ENCODE measurements at places on chromosomes 4 and X.

- no peak for DNase-seq
Observed at GRCh38 chrX:101408532-101408841, 465 bp downstream of the HNRNPH2 start.

DNA sequence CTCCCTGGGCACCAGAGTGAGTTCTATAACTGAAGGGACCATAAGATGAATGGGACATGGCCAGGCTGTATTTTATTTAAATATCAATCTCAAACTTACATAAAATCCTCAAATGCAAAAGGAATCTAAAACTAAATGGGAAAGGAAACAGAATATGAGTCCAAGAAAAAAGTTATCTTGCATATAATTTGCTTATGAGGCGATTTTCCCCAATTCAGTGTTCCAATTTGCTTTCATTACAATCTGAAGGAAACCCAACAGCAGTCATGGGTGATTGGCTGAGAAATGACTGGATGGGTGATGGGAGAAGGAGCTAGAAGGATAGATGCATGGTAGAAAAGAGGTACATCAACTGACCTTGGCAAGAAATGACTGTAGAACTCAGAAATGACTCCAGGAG is 511.3 kb upstream of the TENM3 start:
- no peak for DNase-seq

GRCh38 chr4:5752376-5753184 is 41.6 kb downstream of the EVC start:
- no peak for DNase-seq

DNA sequence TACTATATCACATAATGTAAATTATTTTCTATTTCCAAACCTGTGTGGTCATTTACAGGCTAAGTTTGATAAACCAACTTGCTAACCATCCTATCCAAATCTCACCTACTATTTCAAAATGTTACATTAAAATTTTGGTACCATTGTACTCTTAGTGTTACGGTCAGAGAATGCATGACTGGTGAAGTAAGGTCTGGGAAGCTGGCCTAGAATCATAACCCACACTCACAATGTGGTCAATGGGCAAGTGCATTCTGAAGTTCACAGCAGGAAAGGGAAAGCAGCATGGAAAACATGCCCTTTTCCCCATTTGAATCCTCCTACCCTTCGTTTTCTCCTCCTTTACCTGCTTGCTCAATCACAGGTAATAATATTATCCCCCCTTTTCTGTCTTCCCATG is 54.4 kb downstream of the PPP3CA start:
- DNase-seq = no peak

- no peak for DNase-seq
Observed at GRCh38 chrX:1397441-1398270, 5.7 kb upstream of the SLC25A6 start.

DNA sequence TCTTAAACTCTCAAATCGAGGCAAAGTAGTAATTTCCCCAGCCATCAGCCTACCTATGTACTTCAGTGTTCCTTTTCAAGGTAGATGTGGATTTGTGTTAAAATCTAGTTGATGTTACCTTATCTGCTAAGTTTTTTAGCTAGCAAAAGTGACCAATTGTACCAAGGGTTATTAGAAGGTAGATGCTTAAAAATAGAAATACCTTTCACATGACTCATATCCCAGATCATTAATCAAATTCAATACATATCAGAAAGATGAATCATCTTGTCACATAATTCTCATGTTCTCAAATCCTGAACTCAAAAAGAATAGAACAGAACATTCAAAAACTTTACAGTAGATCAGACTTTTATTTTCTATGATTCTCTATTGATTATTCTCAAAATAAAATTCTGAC is 3.5 kb downstream of the ENAM start:
- DNase-seq = no peak

DNA sequence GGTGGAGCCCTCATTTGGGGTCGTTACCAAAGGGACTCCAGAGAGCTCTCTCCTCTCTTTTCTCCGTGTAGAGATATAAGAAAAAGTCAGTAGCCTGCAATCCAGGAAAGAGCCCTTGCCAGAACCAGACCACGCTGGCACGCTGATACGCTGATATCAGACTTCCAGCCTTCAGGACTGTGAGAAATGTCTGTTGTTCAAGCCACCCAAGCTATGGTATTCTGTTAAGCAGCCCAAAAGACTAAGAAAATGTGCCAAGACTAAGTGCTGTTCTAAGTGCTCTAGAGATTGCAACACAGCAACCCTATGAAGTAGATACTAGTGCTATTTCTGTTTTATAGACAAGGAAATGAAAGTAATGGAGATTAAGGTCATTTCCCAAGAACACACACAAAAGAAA is 205.7 kb downstream of the CAMK2D start:
- DNase-seq = no peak

DNA sequence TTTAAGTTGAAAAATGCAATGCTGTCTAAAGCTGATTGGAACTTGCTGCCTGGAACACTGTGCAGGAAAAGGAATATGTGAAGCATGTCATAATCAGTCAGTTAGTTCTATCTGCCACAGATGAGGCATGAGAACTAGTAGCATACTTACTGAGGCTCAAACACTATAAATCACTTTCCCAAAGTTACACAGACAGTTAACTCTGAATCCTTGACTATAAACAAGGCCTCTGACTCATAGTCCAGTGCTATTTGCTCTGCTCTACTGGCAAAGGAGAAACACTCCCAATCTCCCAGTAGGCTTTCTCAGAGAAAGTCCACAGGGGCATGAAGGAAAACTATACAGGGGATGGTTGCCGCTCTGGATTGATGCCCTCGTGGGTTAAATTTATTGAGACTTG is 2078.4 kb upstream of the TENM3 start:
- no peak for DNase-seq

DNA sequence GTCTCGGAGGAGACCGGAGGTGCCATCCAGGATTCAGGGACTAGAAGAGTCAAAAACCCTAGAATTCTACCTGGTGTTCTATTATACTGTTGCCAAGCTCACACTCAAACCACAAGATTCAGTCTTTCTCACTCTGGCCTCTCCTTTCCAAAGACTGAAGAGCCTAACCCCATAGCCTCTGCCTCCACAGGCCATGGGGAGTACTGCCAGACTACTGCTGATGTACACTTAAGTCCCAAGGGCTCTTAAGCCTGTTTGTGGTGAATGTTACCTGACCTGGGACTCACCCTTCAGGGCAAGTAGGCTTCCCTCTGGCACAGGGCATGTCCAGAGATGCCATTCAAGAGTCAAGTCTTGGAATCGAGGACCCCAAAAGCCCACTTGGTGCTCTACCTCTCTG is 58.9 kb upstream of the IRS4 start:
- no peak for DNase-seq

- DNase-seq = no peak
Observed at GRCh38 chr4:102341201-102341600, 4.1 kb downstream of the SLC39A8 start.

GRCh38 chr4:38623260-38623659 is 40.7 kb upstream of the KLF3 start:
- no peak for DNase-seq

GRCh38 chrX:138859421-138859820 is 147.9 kb upstream of the FGF13 start:
- DNase-seq = no peak

DNA sequence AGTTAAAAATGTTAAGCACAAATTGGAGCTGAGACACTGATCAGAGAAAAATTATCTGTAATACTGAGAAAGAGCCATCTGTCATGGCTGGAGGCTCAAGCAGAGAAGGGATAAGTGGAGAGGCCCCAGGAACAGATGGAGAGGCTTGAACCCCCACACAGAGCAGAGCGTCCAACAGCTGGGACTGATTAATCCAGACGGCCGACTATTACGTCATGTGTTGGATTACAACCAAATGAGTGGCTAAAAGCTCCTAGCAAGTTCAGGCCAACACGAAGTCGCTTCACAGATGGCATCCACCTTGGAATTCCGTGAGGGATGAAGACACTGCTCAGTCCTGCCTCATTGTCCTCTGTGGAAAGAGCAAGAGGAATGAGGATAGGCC is 57.7 kb upstream of the ATXN3L start:
- DNase-seq = no peak

DNA sequence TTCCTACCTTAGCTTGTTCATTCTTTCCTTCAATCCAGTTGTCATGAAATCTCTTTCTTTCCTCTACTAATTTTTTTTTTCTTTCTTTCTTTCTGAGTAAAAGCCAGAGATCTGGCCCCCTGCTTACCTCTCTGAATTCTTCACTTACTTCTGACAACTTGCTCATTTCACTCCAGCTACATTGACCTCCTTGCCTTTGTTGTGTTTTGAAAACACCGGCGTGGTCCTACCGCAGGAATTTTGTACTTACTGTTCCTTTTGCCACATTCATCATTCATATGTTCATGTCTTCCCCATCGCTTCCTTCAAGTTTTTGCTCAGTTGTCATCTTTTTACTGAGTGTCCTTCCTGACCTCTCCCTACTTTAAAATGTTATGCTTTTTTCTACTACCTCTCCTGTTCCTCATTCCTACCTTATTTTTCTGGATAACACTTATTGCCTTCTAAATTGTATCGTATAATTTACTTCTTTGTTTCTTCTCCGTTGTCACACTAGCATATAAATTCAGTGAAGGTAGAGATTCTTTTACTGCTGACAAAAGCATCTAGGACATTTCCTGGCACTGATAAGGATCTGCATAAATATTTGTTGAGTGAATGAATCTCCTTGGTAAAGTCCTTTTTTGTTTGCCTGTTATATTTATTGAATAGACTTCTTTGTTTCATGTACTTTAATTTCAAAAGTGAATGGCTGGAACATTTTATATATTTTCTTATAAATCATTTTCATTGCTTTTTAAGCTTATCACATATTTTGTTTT is 74.4 kb downstream of the NFKB1 start:
- no peak for DNase-seq

- no peak for DNase-seq
Observed at GRCh38 chrX:116499780-116500179, 37.0 kb upstream of the CT83 start.

GRCh38 chrX:136643243-136643642 is 4.7 kb upstream of the CD40LG start:
- no peak for DNase-seq

DNA sequence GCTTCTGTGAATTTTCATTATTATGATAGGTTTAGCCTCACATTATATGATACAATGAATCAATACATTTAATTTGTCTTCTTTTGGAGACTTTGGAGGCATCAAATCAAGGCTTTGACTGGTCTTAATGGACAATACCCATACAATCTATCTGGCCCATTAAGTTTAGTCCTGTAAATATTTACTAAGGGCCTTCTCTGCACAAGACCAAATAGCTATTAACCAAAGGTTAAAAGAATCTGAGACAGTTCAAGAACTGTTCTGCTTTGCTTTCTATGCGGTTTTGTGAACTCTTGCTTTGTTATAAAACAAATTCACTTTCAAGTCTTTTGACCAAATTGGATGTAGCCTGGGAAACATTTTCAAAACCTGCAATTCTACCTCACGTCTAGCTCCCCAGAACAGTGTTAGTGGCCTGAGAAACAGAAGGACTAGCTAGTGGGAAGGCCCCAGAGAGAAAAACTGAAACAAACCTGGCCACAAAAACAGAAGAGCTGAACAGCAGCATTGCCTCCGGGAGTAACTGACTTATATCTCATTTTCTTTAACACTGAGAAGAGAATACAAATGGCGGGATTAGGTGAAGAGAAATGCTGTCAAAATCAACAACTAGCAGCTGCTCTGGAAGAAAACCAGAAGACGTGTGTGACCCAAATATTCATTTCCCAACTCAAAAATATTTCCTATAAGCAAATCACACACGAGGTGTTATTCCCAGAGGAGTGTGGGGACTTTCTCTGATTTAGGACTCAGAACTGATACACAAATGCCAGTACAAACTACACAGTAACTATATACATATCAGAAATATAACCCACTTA is 548 bp downstream of the TLR1 start:
- DNase-seq = peak; percentile 78

DNA sequence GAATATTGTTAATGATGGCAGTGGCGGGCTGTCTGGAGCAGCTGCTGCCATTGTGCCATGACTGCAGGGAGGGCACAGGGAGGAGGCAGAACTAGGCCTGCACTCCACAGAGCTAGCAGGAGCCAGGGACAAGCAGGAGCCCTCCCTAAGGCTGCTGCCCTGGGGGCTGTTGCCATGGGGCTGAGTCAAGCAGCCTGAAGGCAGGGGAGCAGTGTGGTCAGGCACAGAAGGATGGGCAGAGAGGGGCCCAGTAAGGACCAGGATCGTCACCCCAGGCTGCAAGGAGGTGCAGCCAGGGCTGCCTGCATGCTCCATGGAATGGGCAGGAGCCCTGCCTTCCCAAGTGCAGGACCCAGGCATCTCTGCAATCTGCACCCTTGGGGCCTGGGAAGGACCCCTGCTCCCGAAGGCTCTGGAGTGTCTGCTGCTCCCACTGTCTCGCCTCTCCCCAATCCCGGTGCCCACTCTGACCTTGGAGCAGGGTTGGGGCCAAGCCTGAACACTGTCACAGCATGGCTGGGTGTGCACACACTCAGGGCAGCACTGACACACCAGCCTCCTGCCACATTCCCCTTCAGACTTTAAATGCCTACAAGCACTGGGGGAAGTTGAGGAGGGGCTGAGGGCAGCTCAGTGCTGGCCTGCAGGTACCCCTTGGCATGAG is 98.3 kb upstream of the GALNTL6 start:
- no peak for DNase-seq

- DNase-seq = no peak
Observed at GRCh38 chr4:113302051-113302450, 252.6 kb downstream of the ANK2 start.

DNA sequence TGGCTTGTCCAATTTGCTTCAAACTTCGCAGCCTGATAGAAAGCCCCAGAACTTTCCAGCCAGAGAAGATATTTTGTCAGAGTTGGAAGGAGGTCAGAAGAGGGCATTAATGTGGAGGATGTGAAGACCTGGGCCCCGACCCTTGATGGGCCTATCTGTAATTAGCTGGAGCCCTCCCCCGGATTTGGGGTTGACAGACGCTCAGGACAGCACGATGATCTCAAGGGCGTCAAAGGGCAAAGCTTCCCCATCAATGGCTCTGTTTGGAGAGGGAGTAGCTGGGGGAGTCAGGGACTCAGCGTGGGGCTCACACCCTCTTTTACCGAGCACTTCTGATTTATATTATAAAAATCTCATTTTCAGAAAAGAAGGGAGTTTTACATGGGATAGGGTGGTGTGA is 59.0 kb upstream of the PPP2R3B start:
- no peak for DNase-seq

- peak; percentile 68 for DNase-seq
Observed at GRCh38 chr4:165207431-165208220, at the start of gene KLHL2. Gene KLHL2, plus strand, starts transcription at chr4:165207561. Its CDS starts 316 bp downstream, at chr4:165207877.

GRCh38 chr4:139629436-139630125 is 36.0 kb upstream of the MGST2 start:
- no peak for DNase-seq

DNA sequence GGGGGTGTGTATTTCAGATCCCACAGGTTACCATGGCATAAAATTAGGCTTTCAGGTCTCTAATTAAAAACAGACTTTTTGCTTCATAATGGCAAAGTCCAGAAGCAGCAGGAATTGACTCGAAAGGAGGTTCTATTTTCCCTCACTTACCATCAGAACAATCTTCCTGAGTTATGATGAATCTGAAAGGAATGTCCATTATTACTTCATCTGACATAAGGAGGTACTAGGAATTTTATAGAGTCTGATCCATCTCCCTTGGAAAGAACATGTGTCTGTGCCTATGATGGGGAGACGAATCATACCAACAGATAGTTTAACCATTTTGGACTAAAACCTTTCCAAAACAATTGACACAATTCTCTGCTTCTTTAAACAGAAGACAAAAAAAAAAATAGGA is 206.3 kb upstream of the FGF13 start:
- no peak for DNase-seq
